IPS DF 6.9 (cell line): ENCODE measurements at places on chromosomes 1 and 21.
A peak's percentile ranks its signal among the peaks of the same experiment; 100 is the strongest.

GRCh38 chr21:42614396-42614795, 39.0 kb upstream of the PDE9A start:
- DNase-seq, result no peak

DNA sequence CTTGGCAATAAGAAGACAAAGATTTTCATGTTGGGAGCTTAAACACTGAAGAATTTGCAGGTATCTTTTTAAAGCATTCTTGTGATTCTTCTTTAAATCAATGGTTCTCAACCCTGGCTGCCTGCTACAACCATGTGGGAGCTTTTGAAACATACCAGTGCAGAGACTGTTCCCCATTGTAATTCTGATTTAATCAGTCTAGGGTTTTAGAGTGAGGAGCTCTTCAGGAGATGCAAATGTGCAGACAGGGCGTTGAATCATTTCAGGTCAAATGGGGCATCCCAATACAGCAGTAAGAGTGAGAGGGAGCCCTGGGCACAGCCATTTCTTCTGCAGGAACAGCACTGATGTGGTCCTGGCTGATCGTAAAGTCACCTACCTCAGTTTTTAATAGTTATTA, 24.3 kb downstream of the KCNJ6 start:
- DNase-seq, result no peak

DNA sequence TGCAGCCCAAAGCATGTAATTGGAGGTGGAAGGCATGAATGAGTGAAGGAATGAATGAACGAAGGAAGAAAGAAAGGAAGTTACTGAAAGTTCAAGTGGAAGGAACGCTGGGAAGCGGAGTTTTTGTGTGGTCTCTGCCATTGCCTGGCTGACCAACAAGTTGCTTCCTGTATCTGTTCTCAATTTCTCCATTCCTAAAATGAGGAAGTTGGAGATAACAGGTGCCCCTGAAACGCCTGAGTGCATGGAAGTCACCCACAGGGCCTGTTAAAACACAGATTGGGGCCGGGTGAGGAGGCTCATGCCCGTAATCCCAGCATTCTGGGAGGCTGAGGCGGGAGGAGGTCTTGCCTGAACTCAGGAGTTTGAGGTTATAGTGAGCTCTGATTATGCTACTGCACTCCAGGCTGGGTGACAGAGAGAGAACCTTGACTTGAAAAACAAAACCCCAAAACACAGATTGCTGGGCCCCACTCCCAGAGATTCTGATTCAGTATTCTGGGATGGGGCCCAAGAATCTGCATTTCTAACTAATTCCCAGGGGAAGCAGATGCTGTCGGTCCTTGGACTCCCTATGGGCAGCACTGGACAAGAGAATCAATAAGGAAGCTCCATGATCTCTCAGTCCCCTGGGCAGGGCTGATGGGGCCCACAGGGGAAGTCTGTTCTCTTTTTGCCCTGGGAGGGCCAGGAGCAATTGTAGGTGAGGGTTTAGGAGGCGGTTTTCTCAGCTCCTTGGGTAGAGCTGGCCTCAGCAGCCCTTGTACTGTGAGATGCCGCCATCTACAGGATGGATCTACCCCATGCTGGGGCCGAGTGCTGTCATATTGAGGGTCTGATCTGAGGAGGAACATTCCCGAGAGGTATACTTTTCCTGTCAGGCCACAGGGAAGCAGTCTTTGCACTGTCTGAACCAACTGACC, 3.3 kb upstream of the CNR2 start:
- peak; percentile 74 for DNase-seq

- no peak for DNase-seq
Measured at GRCh38 chr1:180964056-180964455, 51.4 kb downstream of the KIAA1614 start.

DNA sequence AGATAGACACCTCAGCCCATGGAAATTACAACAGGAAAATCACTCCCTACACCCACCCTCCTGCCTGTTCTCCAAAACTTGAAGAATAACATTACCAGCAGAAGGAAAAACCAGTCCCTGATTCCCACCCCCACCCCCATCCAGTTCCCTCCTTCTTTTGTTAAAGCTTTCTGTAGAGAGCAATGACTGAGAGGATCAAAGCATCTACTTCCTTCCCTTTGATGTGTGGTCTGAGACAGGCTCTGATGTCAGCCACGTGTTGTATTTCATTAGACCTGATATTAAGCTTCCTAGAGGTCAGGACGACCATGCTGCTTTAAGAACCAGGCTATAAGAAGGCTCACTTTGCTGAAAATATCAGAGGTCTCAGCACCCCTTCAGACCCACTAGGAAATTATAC, 73.9 kb upstream of the HAO2 start:
- DNase-seq, result no peak

GRCh38 chr1:183327434-183328290, 90.5 kb downstream of the NMNAT2 start:
- no peak for DNase-seq

DNA sequence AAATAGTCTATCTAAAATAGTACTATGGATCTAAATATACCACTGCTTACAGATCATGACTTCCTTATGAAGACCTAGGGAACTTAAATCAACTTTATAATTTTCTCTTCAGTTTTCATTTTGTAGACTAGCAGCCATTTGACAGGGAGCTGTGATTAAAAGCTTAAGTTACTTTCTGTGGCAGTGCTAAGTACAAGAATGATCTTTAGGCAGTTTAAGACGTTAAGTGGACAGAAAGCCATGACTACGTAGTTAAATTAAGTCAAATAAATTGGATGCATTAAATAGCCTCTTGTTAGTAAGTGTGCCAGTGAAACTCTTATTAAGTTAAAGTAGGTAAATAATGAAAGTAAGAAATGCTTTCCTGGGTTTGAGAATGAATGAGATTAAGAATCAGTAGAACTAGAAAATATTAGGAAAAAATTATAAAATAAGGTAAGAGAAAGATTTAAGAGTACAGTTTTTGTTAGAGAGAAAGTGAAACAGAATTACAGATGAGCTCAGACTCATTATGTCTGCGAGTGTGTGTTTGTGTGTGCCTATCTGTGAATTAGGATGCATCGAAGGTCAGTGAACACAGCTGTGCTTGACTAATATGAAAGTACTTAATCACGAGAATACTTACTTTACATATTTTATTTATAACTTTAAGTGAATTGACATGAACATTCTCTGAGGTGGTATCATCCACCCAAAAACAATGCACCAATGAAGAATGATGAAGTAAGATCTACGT, 336.9 kb downstream of the KCNT2 start:
- no peak for DNase-seq

DNA sequence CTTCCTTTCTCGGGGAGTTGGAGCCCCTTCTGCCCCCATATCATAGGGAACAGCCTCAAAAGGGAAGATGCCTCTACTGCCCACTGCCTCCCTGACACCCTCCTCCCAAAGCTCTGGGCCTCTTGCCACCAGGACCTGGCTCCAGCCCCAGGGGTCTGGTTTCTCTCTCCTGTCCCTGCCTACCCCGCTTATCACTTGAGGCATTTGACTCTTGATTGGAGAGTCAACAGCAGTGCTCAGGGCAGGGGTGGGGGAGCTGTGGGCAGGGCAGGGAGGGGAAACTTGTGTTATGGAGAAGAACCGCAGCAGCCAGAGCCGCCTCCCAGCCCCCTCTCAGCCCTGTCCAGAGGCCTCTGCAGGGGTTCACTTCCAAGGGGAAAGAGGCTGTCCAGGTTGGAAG, 573 bp downstream of the TRIM63 start:
- DNase-seq, result no peak

GRCh38 chr1:223222377-223222776, 79.3 kb upstream of the TLR5 start:
- no peak for DNase-seq
